ENCODE measurements at places on chromosomes 6 and 20. TPM values are rescaled to one million over a fixed set of nuclear protein-coding genes. Genes with fewer than 3 reads are reported as not detected.

GRCh38 chr6:25709761-25710160 lies 44.8 kb upstream of the SLC17A4 start:
- no peak for DNase-seq

GRCh38 chr20:45779011-45779915 lies 12.4 kb downstream of the WFDC3 start:
- DNase-seq = peak; percentile 87

- no peak for DNase-seq
These were observed 23.6 kb downstream of the OR2B2 start for GRCh38 chr6:27888566-27888965.

GRCh38 chr6:35048631-35049083 lies 92.5 kb downstream of the TCP11 start:
- DNase-seq = peak; percentile 73

DNA sequence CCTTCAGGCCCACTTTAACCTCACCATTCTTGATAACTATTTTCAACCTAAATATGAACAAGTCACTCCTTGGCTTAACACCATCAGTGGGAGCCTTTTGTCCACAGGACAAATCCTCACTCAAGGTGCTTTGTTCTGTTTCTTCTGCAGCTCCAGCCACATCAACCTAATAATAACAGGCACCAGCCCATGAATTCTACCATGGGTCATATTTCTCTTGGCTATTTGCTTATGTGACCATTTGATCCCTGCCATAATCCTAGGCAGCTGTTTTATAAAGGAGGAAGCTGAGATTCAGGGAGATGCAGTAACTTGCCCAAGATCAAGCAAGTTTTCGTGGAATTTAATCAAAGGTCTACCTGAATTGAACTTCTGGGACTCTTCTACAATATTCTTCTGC lies 561.3 kb downstream of the DHX35 start:
- DNase-seq = no peak

GRCh38 chr6:105981002-105981887 lies 104.9 kb upstream of the PRDM1 start:
- no peak for DNase-seq

- no peak for DNase-seq
These were observed 2.2 kb downstream of the CPXM1 start for GRCh38 chr20:2798095-2798805.

DNA sequence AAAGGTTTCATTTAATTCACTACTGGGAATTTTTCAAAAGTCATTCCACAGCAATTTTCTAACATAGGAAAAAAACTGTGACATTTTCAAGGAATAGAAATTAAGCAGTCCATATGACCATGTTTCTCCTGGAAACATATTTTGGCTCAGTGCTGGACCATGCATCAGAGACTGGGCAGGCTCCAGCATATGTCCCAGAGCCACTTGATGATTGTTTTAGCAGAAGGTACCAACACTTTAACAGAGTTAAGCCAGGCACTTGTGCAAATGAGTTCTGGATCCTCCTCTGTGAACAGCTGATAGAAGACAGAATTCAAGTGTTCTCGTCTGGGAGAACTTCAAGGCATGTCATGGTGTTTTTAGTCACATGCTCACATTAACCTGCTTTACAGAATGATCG lies 516.3 kb downstream of the COL12A1 start:
- peak; percentile 77 for DNase-seq

SH3BGRL2 gene
- polyA plus RNA-seq = 6.4 TPM

HUS1B gene
- polyA plus RNA-seq = not detected

LY6G6D gene
- polyA plus RNA-seq = not detected

DAAM2 gene
- polyA plus RNA-seq = 43.2 TPM

FAM209B gene
- not detected for polyA plus RNA-seq
